ENCODE measurements at places on chromosomes 4 and X.

GRCh38 chr4:150217192-150217591, 138.9 kb downstream of the DCLK2 start:
- H3K27me3 ChIP-seq, result no peaks in the 10 kb centered on the region
- no peak overlapping the region for H3K4me3 ChIP-seq
- no peaks in the 10 kb centered on the region for H3K36me3 ChIP-seq
- H3K27ac ChIP-seq, result no peak overlapping the region
- H3K4me1 ChIP-seq, result no peaks in the 10 kb centered on the region
- DNase-seq, result no peak

DNA sequence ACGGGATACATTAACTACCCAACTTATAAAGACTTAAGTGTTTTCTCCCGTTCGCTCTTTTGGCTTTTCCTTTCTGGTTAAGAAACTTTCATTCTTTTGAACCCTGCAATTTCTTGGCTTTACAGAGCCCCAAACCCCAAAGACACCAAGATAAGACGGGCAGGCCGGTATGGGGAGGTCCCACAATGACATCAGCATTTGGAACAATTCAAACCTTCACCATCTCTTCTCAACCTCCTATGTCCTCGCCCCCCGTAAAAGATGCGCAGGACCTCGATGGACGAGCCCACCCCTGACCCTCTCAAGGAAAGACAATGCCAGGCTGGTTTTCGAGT, 999 bp downstream of the ZNF518B start:
- peaks cover 18% of the 10 kb centered on the region for H3K36me3 ChIP-seq
- H3K27ac ChIP-seq, result no peak overlapping the region
- H3K4me3 ChIP-seq, result peak overlapping the region; percentile 76
- no peak for DNase-seq

DNA sequence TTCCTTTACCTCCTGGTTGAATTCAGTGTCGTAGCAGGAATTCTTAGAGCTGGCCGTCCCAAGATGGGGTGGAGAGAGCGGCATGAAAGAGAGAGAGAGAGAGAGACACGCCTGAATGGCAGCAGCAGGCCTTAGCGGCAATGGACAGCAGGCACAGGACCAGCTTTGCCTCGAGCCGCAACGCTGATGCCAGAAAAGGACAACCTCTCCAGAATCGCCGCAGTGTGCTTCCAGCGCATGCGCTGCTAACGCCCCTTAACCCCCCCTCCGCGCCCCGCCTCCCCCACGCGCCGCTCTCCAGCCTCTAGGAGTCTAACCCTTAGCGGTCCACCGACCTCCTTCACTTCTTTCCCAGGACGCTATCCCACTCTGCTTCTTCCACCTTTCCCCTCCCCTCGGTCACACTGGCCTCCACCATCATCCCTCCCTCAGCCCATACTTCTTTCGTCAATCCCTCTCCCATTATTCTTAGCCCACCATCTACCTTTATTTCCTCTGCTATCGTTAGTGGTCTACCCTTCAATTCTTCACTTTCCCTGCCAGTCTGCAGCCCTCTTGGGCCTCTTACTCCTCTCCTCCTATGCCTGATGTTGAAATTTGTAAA, 10.5 kb upstream of the ZCCHC13 start:
- H3K4me1 ChIP-seq, result no peaks in the 10 kb centered on the region
- H3K36me3 ChIP-seq, result no peaks in the 10 kb centered on the region
- H3K27ac ChIP-seq, result peak overlapping the region; percentile 87
- peak; percentile 34 for DNase-seq
- H3K27me3 ChIP-seq, result peaks cover 6% of the 10 kb centered on the region
- H3K4me3 ChIP-seq, result peak overlapping the region; percentile 71

DNA sequence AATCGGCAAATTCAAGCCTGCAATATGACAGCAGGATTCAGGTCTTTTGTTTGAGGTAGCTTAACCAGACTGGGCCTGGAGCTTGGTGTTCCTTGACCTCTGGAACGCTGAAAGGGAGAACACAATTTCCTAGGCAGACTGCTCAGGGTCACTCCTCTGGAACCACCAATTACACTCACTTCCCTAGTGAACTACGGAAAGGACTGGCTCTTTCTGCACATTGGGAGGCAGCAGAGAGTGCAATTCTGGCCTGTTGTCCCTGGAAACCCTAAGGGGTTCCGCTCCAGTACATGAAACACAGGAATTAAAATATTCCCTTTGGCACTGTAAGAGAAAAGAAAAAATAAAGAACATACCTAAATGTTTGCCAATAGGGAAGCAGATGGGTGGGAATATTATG, 58.6 kb downstream of the GPC3 start:
- H3K4me1 ChIP-seq, result no peaks in the 10 kb centered on the region
- no peaks in the 10 kb centered on the region for H3K27me3 ChIP-seq
- DNase-seq, result no peak
- H3K4me3 ChIP-seq, result no peak overlapping the region
- H3K36me3 ChIP-seq, result no peaks in the 10 kb centered on the region

DNA sequence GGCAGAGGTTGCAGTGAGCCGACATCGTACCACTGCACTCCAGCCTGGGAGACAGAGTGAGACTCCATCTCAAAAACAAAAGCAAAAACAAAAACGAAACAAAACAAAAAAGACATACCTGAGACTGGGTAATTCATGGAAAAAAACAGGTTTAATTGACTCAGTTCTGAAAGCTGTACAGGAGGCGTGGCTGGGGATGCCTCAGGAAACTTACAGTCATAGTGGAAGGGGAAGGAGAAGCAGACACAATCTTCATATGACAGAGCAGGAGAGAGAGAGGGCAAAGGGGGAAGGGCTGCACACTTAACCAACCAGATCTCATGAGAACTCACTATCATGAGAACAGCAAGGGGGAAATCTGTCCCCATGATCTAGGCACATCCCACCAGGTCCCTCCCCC, 229.5 kb downstream of the STK32B start:
- H3K4me3 ChIP-seq, result no peak overlapping the region
- no peak for DNase-seq
- no peaks in the 10 kb centered on the region for H3K4me1 ChIP-seq

- H3K27me3 ChIP-seq, result no peaks in the 10 kb centered on the region
- no peak for DNase-seq
- peak overlapping the region; percentile 63 for H3K4me3 ChIP-seq
- no peaks in the 10 kb centered on the region for H3K4me1 ChIP-seq
These were observed 3.1 kb downstream of the MAMLD1 start for GRCh38 chrX:150365990-150366911.
